Thyroid gland (tissue), 4 donors: ENCODE measurements at places on chromosomes 12 and 14. TPM values are rescaled to one million over a fixed set of nuclear protein-coding genes. Genes with fewer than 3 reads are reported as not detected.
A peak's percentile ranks its signal among the peaks of the same experiment; 100 is the strongest.

DNA sequence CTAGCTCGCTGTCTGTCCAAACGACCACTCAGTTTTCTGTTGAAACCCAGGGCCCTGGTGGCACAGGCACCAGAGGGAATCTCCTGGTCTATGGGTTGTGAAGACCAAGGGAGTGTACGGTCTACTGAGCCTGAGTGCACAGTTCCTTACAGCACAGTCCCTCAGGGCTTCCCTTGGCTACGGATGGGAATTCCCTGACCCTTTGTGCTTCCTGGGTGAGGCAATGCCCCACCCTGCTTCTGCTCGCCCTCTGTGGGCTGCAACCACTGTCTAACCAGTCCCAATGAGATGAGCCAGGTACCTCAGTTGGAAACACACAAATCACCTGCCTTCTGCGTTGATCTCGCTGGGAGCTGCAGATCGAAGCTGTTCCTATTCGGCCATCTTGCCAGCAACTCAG, 22.6 kb downstream of the GPHN start:
- H3K4me1 ChIP-seq: peaks cover 4% of the 10 kb centered on the region
- no peak for DNase-seq
- no peak overlapping the region for H3K27ac ChIP-seq
- H3K36me3 ChIP-seq: no peaks in the 10 kb centered on the region

- no peaks in the 10 kb centered on the region for H3K36me3 ChIP-seq
- peak overlapping the region; percentile 16 for H3K4me3 ChIP-seq
- H3K27ac ChIP-seq: peak overlapping the region; percentile 70
- peak; percentile 88 for DNase-seq
- H3K4me1 ChIP-seq: peaks cover 30% of the 10 kb centered on the region
Observed at GRCh38 chr14:103880348-103881267, 33.2 kb upstream of the PPP1R13B start.

GRCh38 chr12:93060666-93061472, 131.8 kb upstream of the EEA1 start:
- H3K36me3 ChIP-seq: no peaks in the 10 kb centered on the region
- no peak for DNase-seq
- no peaks in the 10 kb centered on the region for H3K27me3 ChIP-seq
- H3K4me3 ChIP-seq: no peak overlapping the region

GRCh38 chr12:55664826-55665225, 28.1 kb downstream of the OR10P1 start:
- no peaks in the 10 kb centered on the region for H3K27me3 ChIP-seq
- no peak overlapping the region for H3K27ac ChIP-seq
- H3K36me3 ChIP-seq: no peaks in the 10 kb centered on the region
- H3K4me1 ChIP-seq: no peaks in the 10 kb centered on the region
- DNase-seq: no peak
- no peak overlapping the region for H3K4me3 ChIP-seq

GRCh38 chr12:47987411-47988072, 16.7 kb downstream of the COL2A1 start:
- DNase-seq: no peak
- H3K27me3 ChIP-seq: no peaks in the 10 kb centered on the region
- no peaks in the 10 kb centered on the region for H3K36me3 ChIP-seq
- no peaks in the 10 kb centered on the region for H3K4me1 ChIP-seq

- H3K36me3 ChIP-seq: no peaks in the 10 kb centered on the region
- no peak overlapping the region for H3K27ac ChIP-seq
- no peaks in the 10 kb centered on the region for H3K27me3 ChIP-seq
- peaks cover 57% of the 10 kb centered on the region for H3K4me1 ChIP-seq
- DNase-seq: no peak
Observed at GRCh38 chr12:93387780-93388179, 10.1 kb downstream of the NUDT4 start.

- DNase-seq: no peak
- no peaks in the 10 kb centered on the region for H3K27me3 ChIP-seq
- H3K36me3 ChIP-seq: no peaks in the 10 kb centered on the region
- H3K4me3 ChIP-seq: no peak overlapping the region
Observed at GRCh38 chr14:37090026-37090425, 82.4 kb downstream of the SLC25A21 start.

- H3K27ac ChIP-seq: no peak overlapping the region
- no peaks in the 10 kb centered on the region for H3K36me3 ChIP-seq
- H3K27me3 ChIP-seq: no peaks in the 10 kb centered on the region
Observed at GRCh38 chr12:89706551-89706950, 2.1 kb downstream of the ATP2B1 start.

DNA sequence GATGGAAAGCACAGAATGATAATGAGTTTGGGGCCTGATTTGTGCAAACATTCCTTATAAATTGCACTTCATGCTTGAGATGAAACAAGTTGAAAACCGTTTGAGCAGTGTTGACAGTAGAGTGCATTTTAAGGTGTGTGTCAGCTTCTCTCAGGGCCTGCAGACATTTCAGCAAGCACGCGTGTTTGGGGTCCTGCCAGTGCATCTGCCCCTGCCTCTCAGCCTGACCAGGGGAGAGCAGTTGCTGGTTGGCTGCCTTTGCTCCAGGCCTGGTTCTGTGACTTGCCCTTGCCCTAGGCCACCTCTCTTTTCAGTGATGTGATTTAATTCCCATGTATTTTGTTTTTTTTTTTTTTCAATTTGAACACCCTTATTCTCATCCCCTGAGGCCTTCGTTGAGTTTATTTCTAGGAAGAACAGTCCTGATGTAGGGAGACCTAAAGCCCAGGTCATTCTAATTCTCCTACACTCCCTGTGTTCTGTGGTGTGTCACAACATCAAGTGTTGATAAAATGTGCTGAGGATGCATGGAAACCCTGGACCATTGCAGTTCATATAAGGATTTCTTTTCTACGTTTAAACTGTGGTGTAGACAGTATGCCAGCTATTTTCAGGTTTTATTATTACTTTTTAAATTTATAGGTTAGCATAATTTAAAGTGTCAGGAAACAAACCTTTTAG, 40.1 kb upstream of the AMN start:
- H3K27me3 ChIP-seq: no peaks in the 10 kb centered on the region
- peaks cover 20% of the 10 kb centered on the region for H3K4me1 ChIP-seq
- no peak overlapping the region for H3K4me3 ChIP-seq
- H3K36me3 ChIP-seq: no peaks in the 10 kb centered on the region
- no peak overlapping the region for H3K27ac ChIP-seq

DNA sequence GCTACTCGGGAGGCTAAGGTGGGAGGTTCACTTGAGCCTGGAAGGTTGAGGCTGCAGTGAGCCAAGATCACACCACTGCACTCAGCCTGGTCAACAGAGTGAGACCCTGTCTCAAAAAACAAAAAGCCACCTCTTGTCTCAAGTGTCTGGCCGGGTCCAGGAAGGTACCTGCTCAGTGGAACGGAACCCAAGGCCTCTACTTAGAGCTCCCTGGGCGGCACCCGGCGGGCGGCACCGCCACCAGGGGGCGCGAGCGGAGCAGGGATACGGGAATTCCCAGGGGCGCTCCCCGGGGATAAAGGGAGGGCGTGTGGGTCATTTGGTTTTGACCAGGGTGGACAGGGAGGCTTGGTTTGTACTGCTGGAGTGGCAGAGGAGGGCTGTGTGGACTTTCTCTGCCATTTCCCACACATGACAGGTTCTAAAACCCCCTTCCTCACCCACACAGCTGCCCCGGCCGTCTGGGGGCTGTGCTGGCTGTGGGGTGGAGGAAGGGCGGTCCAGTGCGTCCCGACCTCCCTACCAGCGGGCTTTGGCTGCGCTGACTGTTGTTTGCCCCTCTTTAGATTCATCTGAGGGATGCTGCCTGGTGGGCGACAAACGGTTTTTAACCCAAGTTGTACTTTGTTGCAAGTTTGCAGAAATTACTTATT, 91.4 kb downstream of the SETD3 start:
- H3K4me1 ChIP-seq: no peaks in the 10 kb centered on the region
- no peaks in the 10 kb centered on the region for H3K36me3 ChIP-seq
- H3K4me3 ChIP-seq: no peak overlapping the region
- no peaks in the 10 kb centered on the region for H3K27me3 ChIP-seq
- DNase-seq: peak; percentile 18
- no peak overlapping the region for H3K27ac ChIP-seq

- H3K27me3 ChIP-seq: no peaks in the 10 kb centered on the region
- no peaks in the 10 kb centered on the region for H3K4me1 ChIP-seq
- H3K36me3 ChIP-seq: no peaks in the 10 kb centered on the region
Observed at GRCh38 chr14:102819747-102820330, 42.6 kb downstream of the TRAF3 start.

GRCh38 chr12:67415473-67415872, 146.3 kb downstream of the CAND1 start:
- DNase-seq: peak; percentile 27
- H3K4me3 ChIP-seq: no peak overlapping the region
- H3K36me3 ChIP-seq: no peaks in the 10 kb centered on the region
- no peaks in the 10 kb centered on the region for H3K4me1 ChIP-seq
- no peaks in the 10 kb centered on the region for H3K27me3 ChIP-seq
- no peak overlapping the region for H3K27ac ChIP-seq

DNA sequence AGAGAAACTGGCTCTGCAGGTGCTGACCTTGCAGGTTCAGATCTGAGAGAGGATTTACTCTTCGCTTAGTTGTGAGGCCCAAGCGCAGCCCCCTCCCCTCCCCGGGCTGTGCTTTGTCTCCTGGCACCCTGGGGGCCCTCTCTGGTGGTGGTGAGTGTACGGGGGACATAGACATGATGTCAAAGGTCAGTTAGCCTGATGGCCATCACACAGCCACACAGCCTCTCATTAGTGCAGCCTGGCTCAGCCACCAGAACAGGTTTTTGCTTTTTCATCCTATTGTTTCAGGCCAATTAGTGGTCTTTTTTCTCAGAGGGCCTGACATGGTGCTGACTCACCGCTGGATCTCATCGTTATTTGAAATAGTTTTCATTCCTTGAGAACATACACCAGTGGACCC, 437.9 kb downstream of the AACS start:
- no peaks in the 10 kb centered on the region for H3K27me3 ChIP-seq
- no peak overlapping the region for H3K4me3 ChIP-seq
- no peak for DNase-seq
- no peaks in the 10 kb centered on the region for H3K36me3 ChIP-seq
- H3K27ac ChIP-seq: no peak overlapping the region

GRCh38 chr12:54558311-54558710, 8.9 kb downstream of the PDE1B start:
- no peaks in the 10 kb centered on the region for H3K36me3 ChIP-seq
- H3K4me1 ChIP-seq: peaks cover 8% of the 10 kb centered on the region
- H3K27ac ChIP-seq: no peak overlapping the region
- H3K4me3 ChIP-seq: no peak overlapping the region
- no peaks in the 10 kb centered on the region for H3K27me3 ChIP-seq

- no peaks in the 10 kb centered on the region for H3K27me3 ChIP-seq
- H3K27ac ChIP-seq: peak overlapping the region; percentile 64
- peak; percentile 87 for DNase-seq
- peaks cover 34% of the 10 kb centered on the region for H3K4me1 ChIP-seq
- H3K36me3 ChIP-seq: no peaks in the 10 kb centered on the region
Observed at GRCh38 chr12:75908961-75909605, 122.5 kb downstream of the PHLDA1 start.

- DNase-seq: no peak
- no peak overlapping the region for H3K4me3 ChIP-seq
- no peaks in the 10 kb centered on the region for H3K27me3 ChIP-seq
- H3K4me1 ChIP-seq: peaks cover 11% of the 10 kb centered on the region
- no peak overlapping the region for H3K27ac ChIP-seq
- no peaks in the 10 kb centered on the region for H3K36me3 ChIP-seq
Observed at GRCh38 chr14:51554953-51555352, 96.8 kb upstream of the FRMD6 start.

GRCh38 chr12:98127336-98127679, 388.1 kb upstream of the TMPO start:
- no peaks in the 10 kb centered on the region for H3K36me3 ChIP-seq
- no peak for DNase-seq
- H3K27ac ChIP-seq: no peak overlapping the region
- H3K4me1 ChIP-seq: peaks cover 7% of the 10 kb centered on the region

DNA sequence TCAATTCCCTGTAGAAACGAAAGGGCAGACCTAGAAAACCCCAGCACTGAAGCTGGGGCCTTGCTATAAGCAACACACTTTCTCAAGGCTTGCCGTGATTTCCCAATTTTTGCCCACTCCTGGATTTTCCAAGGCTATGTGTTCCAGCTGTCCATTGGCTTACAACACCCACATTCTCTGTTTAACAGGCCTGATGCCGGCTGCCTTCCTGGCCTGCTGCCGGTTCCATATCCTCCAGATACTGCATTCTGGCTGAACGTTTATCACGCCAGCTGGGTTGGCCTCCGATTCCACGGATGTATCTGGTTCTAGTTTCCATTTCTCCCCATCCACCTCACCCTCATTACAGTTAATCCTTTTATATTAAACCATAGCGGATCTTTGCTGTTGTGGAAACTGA, 2.0 kb upstream of the PCNX1 start:
- no peak overlapping the region for H3K4me3 ChIP-seq
- no peak for DNase-seq
- H3K4me1 ChIP-seq: peaks cover 17% of the 10 kb centered on the region
- no peaks in the 10 kb centered on the region for H3K36me3 ChIP-seq
- H3K27ac ChIP-seq: no peak overlapping the region
- no peaks in the 10 kb centered on the region for H3K27me3 ChIP-seq

GRCh38 chr12:63064080-63064479, 86.9 kb downstream of the AVPR1A start:
- H3K27ac ChIP-seq: no peak overlapping the region
- no peaks in the 10 kb centered on the region for H3K4me1 ChIP-seq
- no peak overlapping the region for H3K4me3 ChIP-seq

- H3K4me1 ChIP-seq: peaks cover 8% of the 10 kb centered on the region
- no peaks in the 10 kb centered on the region for H3K27me3 ChIP-seq
- H3K4me3 ChIP-seq: no peak overlapping the region
- H3K36me3 ChIP-seq: peaks cover 2% of the 10 kb centered on the region
- DNase-seq: no peak
Observed at GRCh38 chr12:19277711-19278110, 148.2 kb downstream of the PLEKHA5 start.

- peaks cover 4% of the 10 kb centered on the region for H3K36me3 ChIP-seq
- no peaks in the 10 kb centered on the region for H3K27me3 ChIP-seq
- peak overlapping the region; percentile 88 for H3K27ac ChIP-seq
- no peak overlapping the region for H3K4me3 ChIP-seq
- H3K4me1 ChIP-seq: peaks cover 40% of the 10 kb centered on the region
Observed at GRCh38 chr14:74514471-74514941, 20.9 kb downstream of the ISCA2 start.

DNA sequence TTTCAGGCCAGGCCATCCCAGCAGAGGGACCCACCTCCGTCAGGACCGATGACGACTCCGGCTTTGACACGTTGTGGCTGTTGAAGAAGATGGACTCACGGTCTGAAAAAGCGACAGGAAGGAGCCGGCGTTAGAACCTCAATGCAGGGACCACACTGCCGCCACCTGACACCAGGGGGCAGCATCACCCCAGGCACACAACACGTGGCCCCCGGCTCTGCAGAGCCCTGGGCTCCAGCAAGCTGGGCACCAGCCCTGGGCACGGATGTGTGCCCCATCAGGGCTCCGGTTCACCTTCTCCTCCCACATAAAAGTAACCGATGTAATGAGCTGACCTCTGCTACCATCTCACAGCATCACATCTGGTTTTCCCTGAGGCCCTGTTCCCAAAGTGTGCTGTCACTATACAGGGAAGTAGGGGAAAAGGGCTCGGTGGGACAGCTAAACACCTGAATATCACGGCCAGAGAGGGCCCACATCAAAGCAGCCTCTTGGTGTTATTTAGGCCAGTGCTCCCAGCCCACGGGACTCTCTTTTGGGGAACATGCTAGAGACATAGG, 29.0 kb downstream of the CHGA start:
- no peaks in the 10 kb centered on the region for H3K4me1 ChIP-seq
- H3K27me3 ChIP-seq: no peaks in the 10 kb centered on the region
- no peak overlapping the region for H3K27ac ChIP-seq
- peaks cover 5% of the 10 kb centered on the region for H3K36me3 ChIP-seq
- no peak overlapping the region for H3K4me3 ChIP-seq
- peak; percentile 77 for DNase-seq

NKX2-1 gene
- total RNA-seq: 279 TPM

IL22 gene
- total RNA-seq: not detected

RFX4 gene
- total RNA-seq: 0.27 TPM

SLC10A1 gene
- total RNA-seq: not detected

PRIMA1 gene
- 0.33 TPM for total RNA-seq
